Myometrial cell (primary cell): ENCODE measurements at places on chromosomes 2 and 18. TPM values are rescaled to one million over a fixed set of nuclear protein-coding genes. Genes with fewer than 3 reads are reported as not detected.

The CBLN2 gene
- not detected in 2 replicates for total RNA-seq

The GALNT14 gene
- 0.18 and 0.29 TPM in 2 replicates for total RNA-seq

The MAL gene
- not detected in 2 replicates for total RNA-seq

The TCF7L1 gene
- total RNA-seq, result 0.35 and 1.7 TPM in 2 replicates

The CCBE1 gene
- 38.3 and 45.6 TPM in 2 replicates for total RNA-seq

The TNS1 gene
- total RNA-seq, result 25.9 and 29.1 TPM in 2 replicates

The GPR17 gene
- not detected in 2 replicates for total RNA-seq

The CHAC2 gene
- total RNA-seq, result 8.4 and 11.3 TPM in 2 replicates

The REG1A gene
- total RNA-seq, result not detected in 2 replicates

The PGAP1 gene
- 2.3 and 3.7 TPM in 2 replicates for total RNA-seq

The EML6 gene
- 0.35 and 4.3 TPM in 2 replicates for total RNA-seq

The MMADHC gene
- 169 and 184 TPM in 2 replicates for total RNA-seq

The RRM2 gene
- total RNA-seq, result 95.7 and 98.9 TPM in 2 replicates

The LCT gene
- total RNA-seq, result 0.29 TPM in 1 of 2 replicates, not detected in the other

The SCYGR7 gene
- not detected in 2 replicates for total RNA-seq

The EVA1A gene
- 14.5 and 19.0 TPM in 2 replicates for total RNA-seq

The PSMA8 gene
- total RNA-seq, result not detected in 2 replicates

The PCARE gene
- total RNA-seq, result not detected in 2 replicates

The LHCGR gene
- not detected in 2 replicates for total RNA-seq

The PLEKHA3 gene
- 2.0 and 2.3 TPM in 2 replicates for total RNA-seq

The ALK gene
- total RNA-seq, result not detected in 2 replicates

The ABHD1 gene
- total RNA-seq, result not detected in 2 replicates

The TGFA gene
- not detected in 2 replicates for total RNA-seq

The LAMA1 gene
- 17.7 and 21.6 TPM in 2 replicates for total RNA-seq

The PASK gene
- total RNA-seq, result 4.3 and 6.6 TPM in 2 replicates

The OTOS gene
- not detected in 2 replicates for total RNA-seq

The CNDP1 gene
- not detected in 2 replicates for total RNA-seq

The SLC4A3 gene
- total RNA-seq, result 5.5 and 5.7 TPM in 2 replicates

The NEMP2 gene
- total RNA-seq, result 4.3 and 6.6 TPM in 2 replicates

The TMEM17 gene
- 3.2 and 4.6 TPM in 2 replicates for total RNA-seq

The MATN3 gene
- 3.5 and 6.2 TPM in 2 replicates for total RNA-seq

The DSG1 gene
- not detected in 2 replicates for total RNA-seq

The CDKL4 gene
- 0.71 TPM in 1 of 2 replicates, not detected in the other for total RNA-seq

The PJVK gene
- total RNA-seq, result 0.35 and 1.4 TPM in 2 replicates

The CREG2 gene
- 0.18 and 0.58 TPM in 2 replicates for total RNA-seq

The GLI2 gene
- 4.1 and 4.9 TPM in 2 replicates for total RNA-seq

The SCG2 gene
- under 0.01 and 0.53 TPM in 2 replicates for total RNA-seq

The BMP10 gene
- total RNA-seq, result not detected in 2 replicates

The TFCP2L1 gene
- total RNA-seq, result not detected in 2 replicates

The PDE1A gene
- 7.4 and 11.2 TPM in 2 replicates for total RNA-seq

The PHOSPHO2 gene
- total RNA-seq, result 0.58 and 2.5 TPM in 2 replicates

The PCGF1 gene
- 11.7 and 16.4 TPM in 2 replicates for total RNA-seq

The KCTD1 gene
- 15.0 and 15.1 TPM in 2 replicates for total RNA-seq

The BOLA3 gene
- total RNA-seq, result 78.0 and 90.8 TPM in 2 replicates

The GAREM1 gene
- 0.89 and 1.7 TPM in 2 replicates for total RNA-seq

The TEX44 gene
- total RNA-seq, result not detected in 2 replicates

The NOTO gene
- total RNA-seq, result not detected in 2 replicates

The AQP12A gene
- not detected in 2 replicates for total RNA-seq
